ENCODE measurements at places on chromosomes 1 and 21. TPM values are rescaled to one million over a fixed set of nuclear protein-coding genes. Genes with fewer than 3 reads are reported as not detected.

C1orf198 gene
- 44.2 TPM for total RNA-seq

HAO2 gene
- total RNA-seq: not detected

FMO2 gene
- total RNA-seq: 23.7 TPM

MYOC gene
- 2.3 TPM for total RNA-seq

VWA5B1 gene
- total RNA-seq: 0.18 TPM

WDR64 gene
- total RNA-seq: 0.59 TPM

CAPN2 gene
- total RNA-seq: 65.6 TPM

C1orf185 gene
- total RNA-seq: not detected

MANEAL gene
- 2.0 TPM for total RNA-seq

PLA2G4A gene
- total RNA-seq: 1.2 TPM

VAV3 gene
- total RNA-seq: 2.6 TPM

PWP2 gene
- total RNA-seq: 7.2 TPM

INAVA gene
- total RNA-seq: 0.11 TPM

LCE6A gene
- not detected for total RNA-seq

RBP7 gene
- 20.8 TPM for total RNA-seq

PGBD5 gene
- total RNA-seq: 11.0 TPM

FHAD1 gene
- 0.12 TPM for total RNA-seq

RHBG gene
- not detected for total RNA-seq

BCAN gene
- total RNA-seq: not detected

LMX1A gene
- not detected for total RNA-seq

REN gene
- total RNA-seq: not detected

SH2D1B gene
- not detected for total RNA-seq

PM20D1 gene
- total RNA-seq: 1.9 TPM

PPM1J gene
- 9.3 TPM for total RNA-seq

S100A8 gene
- 11.9 TPM for total RNA-seq

NPR1 gene
- total RNA-seq: 12.8 TPM

BARHL2 gene
- 0.13 TPM for total RNA-seq

GPR89A gene
- 8.6 TPM for total RNA-seq

ITGB2 gene
- total RNA-seq: 10.2 TPM

LIN28A gene
- total RNA-seq: not detected

SPRR3 gene
- total RNA-seq: not detected

SWT1 gene
- total RNA-seq: 4.9 TPM

CLCA1 gene
- not detected for total RNA-seq

Data from heart right ventricle (tissue), 16 donors.